ENCODE measurements at places on chromosomes 11 and 22.

DNA sequence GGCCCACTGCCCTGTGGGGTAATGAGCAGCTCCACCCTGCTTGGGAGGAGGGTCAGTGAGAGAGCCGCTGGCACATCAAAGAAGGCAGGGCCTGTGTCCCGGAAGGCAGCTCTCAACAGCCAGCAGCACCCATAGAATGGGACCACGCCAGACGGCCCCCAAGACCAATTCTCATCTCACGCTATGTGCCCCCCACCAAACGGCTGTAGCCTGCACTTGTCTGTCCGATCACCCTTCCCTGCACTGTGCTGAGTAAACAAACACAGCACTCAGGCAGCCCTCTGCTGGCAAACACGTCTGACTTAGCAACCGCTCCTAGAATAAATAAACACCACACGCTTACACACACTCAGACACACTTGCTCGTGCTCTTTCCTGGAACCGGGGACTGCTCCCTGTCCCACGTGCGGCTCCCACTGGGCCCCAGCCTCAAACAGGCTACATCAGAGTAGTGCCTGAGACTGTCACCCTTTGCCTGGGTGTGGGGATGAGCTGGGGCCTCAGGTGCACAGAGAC lies 53.2 kb upstream of the CDON start:
- DNase-seq: no peak

DNA sequence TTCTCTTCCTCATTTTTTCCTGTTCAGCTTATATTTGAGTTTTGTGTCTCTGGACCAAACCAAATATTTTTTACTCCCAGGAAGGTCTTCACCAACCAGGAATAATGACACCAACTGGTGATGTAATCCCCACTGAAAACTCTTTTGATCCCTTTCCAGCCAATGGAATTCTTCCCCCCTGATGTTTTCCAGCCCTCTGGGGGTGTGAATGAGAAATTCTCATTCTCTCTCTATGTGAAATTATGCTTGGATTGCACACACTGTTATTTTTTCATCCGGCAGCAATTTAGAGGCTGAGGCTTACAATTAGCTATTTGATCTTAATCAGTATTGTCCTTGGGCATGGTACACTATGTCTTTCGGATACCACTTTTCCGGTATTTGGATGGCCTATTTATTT lies 39.5 kb upstream of the SLC1A2 start:
- no peak for DNase-seq

GRCh38 chr11:82234256-82234655 lies 499.4 kb downstream of the FAM181B start:
- no peak for DNase-seq

DNA sequence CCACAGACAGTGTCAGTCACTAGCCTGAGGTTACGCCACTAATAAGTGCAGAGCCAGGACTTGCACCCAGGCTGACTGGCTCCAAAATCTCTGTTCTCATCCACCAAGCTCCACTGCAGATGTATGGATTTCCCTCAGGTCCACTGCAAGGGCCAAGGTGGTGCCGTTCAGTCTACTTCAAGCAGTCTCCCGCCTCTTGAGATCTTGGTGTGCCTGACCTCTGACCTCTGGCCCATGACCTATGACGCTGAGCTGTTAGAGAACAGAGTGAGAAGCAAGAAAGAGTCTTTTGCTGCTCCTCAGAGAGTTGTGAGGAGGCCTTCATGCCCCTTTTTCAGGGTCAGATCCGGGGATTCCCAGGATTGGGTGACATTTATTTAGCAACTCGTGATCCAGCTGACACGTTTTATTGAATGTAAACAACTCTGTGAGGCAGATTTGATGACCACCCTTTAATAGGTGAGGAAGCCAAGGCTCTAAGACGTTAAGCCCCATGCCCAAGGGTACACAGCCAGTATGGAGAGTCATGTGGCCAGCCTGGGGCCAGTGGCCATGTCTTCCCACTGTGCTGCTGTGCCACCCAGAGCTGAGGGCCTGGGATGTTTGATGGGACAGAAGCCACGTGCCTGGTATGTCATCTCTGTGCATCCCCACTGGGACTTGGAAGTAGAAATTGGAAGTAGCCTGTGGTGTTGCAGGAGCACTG lies 25.2 kb downstream of the DCPS start:
- no peak for DNase-seq

- DNase-seq: no peak
These were observed 416.4 kb downstream of the MIAT start for GRCh38 chr22:27073601-27074425.

GRCh38 chr22:40183029-40183581 lies 5.4 kb downstream of the TNRC6B start:
- DNase-seq: peak; percentile 18

- DNase-seq: no peak
These were observed 74.7 kb downstream of the PDE2A start for GRCh38 chr11:72599325-72600117.

DNA sequence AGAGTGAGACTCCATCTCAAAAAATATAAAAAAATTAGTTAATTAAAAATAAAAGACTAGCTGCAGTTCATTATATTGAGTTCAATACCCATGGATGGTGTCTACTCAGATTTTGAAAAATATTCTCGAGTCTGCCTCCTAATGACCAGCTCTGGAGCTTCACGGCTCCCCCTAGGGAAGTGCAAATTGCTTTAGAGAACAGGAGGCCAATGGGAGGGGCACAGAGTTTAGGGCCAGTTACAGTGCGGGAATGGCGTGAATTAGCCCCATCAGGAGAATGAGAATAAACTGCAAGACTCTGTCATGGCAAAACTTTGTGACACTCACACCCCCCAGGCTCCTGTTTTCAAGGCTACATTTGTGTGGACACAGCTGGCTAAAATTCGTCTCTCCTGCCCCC lies 4.6 kb downstream of the FGF4 start:
- DNase-seq: no peak

DNA sequence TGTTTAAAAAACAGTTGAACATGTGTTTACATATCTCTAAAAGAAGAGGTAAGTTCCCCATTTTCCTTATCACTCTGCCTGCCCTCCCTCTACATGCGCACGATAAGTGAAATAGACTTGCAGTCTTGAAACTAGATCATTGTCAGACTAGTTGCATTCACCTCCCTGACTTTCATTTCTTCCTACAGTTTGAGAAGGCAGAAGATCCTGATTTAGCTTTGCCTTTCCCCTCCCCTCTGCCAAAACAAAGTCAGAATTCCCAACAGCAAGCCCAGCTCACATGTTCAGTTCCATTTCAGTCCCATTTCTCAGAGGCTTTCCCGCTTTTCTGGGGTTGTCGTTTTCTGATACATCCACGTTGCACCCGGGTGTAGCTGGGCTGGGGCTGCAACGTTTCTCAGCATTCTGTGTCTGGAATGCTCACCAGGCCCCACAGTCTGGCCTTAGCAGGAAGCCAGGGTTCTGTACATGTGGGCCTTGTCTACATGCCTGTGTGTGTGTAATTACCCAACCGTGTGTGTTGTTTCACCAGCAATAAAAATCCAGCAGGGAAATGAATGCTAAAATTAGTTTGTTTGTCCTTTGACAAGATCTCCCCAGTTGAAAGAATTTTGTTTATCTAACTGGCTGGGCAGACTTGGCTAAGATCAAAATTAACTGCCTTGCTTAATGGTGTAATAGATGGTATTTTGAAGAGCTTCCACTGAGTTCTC lies 179.2 kb downstream of the DBX1 start:
- DNase-seq: no peak

DNA sequence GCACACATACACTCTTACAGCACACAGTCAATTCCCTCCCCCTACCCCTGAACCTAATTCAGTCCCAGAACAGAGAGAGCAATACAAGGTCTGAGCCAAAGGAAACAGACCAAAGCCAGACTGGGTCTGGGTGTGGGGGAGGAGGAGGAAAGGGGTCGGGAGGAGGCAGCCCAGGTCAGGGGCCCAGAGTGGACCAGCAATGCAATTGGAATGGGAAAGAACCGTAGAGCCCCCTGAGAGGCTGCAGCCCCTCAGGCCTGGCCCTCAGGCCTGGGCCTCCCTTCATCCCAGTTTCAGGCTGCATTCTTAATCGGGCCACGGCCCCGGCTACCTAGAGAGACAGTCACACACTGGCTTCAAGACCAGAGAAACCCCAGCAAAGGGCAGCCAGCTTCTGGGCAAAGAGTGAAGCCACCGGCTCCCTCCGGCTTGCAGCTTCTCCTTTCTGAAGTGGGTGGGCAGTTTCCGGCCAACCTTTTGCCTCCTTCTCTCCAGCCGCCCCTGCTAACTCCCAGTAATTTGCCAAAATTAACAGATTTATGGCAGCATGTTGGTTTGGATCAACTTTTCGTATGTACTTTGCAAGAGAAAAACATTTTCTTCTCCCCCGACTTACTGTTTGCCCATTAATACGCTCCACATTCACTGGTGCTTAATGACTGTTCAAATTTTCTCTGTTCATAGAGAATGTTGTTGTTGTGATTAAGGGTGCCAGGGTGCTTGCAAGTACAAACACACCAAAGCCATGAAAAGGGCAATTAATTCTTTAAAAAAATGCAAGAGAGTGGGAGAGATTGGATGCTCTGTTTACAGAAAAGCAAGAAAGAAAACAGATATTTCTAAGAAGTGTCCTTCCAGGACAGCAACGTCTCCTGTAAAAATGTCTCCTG lies 488.3 kb downstream of the MN1 start:
- no peak for DNase-seq

DNA sequence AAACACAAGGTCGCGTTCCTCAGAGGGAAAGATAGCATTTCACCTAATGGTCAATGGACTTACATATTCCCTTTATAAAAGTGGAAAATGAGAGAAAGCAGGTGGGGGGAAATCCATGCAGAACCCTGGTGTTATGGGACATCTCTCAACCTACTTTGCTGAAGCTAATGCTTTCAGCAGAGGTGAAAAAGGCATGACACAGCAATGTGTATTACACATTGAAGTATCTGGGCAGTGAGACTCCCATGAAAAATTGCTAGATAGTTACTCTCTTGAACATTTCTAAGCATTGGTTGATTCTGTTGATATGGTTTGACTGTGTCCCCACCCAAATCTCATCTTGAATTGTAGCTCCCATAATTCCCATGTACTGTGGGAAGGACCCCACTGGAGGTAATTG lies 60.0 kb upstream of the PICALM start:
- no peak for DNase-seq

- no peak for DNase-seq
These were observed 279.6 kb upstream of the PLET1 start for GRCh38 chr11:112540261-112540660.

DNA sequence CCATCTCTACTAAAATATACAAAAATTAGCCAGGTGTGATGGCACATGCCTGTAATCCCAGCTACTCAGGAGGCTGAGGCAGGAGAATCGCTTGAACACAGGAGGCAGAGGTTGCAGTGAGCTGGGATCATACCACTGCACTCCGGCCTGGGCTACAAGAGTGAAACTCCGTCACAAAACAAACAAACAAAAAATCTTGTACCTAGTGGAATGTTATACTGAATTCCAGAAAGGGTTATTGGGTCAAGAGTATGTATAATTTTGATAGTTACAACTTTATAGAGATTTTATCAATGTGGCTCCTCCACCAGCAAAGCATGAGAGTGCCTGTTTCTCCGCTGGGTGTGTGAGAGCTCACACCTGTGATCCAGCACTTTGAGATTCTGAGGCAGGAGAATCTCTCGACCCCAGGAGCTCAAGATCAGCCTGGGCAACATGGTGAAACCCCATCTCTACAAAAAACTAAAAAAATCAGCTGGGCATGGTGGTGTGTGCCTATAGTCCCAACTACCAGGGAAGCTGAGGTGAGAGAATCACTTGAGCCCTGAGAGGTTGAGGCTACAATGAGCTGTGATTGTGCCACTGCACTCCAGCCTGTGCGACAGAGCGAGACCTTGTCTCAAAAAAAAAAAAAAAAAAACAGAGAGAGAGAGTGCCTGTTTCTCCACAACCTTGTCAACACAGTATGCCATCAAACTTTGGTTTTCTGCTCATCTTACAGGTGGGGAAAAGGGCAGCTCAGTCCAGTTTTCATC lies 12.7 kb upstream of the FOLR1 start:
- no peak for DNase-seq

DNA sequence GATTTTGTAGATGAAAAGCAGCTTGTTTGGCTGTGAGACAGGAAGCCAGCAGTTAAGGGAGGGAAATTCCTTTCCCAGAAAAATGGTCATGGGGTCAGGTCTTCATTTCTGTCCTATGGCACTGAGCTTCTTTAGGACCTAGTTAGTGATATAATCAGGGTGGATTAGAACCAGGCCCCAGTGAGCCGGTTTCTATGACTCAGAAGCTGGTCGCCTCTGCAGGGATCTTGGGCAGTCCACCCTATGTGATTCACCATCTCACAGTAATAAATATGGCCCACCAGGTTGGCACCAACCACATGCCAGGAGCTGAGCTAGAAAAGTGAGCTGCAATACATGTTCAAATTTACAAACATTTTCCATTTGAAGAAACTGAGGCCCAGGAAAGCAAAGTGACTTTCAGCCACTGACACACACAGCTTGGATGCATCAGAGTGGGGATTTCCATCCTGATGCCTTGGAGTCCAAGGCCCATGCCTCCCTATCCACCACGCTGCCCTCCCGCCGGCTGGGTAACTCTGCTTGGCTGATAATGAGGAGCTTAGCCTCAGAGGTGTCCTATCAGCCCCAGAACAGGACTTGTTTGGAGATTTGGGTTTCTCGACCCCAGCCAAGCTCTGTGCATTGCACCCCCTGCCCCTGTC lies 42.0 kb downstream of the CD82 start:
- no peak for DNase-seq

DNA sequence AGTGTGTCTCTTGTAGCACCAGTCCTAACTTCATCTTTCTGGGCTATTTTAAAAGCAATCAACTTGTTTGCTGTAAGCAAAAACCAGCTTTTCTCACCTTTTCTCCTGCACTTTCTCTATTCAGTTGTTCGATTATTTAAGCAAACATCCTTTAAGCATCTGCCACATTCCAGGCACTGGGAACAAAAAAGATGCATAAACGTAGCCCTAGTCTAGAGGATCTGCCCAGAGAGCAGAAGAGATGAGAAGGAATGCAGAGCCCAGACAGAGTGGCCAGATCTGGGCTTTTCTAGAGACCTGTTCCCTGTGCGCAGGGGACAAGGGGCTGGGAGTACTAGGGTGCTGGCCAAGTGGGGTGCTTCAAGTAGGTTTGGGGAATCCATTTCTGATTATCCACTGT lies 8.4 kb downstream of the APLNR start:
- DNase-seq: no peak

- DNase-seq: peak; percentile 19
These were observed 52.0 kb downstream of the CBL start for GRCh38 chr11:119258180-119258579.

- DNase-seq: no peak
These were observed 1.7 kb upstream of the CHRM1 start for GRCh38 chr11:62922653-62923431.

DNA sequence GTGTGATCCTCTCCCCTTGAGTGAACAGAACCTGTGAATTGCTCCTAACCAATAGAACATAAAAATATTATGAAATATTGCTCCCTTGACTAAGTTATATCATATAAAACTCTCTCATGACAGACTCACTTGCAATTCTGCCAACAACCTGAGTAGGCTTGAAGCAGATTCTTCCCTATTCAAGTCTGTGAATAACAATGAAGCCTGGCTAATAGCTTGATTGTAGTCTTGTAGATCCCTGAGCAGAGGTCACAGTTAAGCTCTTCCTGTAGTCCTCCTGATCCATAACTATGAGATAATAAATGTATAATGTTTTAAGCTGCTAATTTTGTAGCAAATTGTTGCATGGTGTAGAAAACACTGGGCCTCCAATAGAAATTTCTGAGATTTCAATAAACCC lies 540.1 kb upstream of the TENM4 start:
- no peak for DNase-seq

GRCh38 chr22:48535868-48536540 lies 1291.7 kb downstream of the BRD1 start:
- DNase-seq: no peak

- DNase-seq: no peak
These were observed 48.1 kb downstream of the DNHD1 start for GRCh38 chr11:6544921-6545850.

Data from CD4-positive, alpha-beta T cell treated with Interleukin-12 subunit alpha and Interleukin-12 subunit beta, for 1 hour (primary cell).